Lower lobe of right lung (tissue), 2 donors: ENCODE measurements at places on chromosomes 3 and 15. TPM values are rescaled to one million over a fixed set of nuclear protein-coding genes. Genes with fewer than 3 reads are reported as not detected.

DNA sequence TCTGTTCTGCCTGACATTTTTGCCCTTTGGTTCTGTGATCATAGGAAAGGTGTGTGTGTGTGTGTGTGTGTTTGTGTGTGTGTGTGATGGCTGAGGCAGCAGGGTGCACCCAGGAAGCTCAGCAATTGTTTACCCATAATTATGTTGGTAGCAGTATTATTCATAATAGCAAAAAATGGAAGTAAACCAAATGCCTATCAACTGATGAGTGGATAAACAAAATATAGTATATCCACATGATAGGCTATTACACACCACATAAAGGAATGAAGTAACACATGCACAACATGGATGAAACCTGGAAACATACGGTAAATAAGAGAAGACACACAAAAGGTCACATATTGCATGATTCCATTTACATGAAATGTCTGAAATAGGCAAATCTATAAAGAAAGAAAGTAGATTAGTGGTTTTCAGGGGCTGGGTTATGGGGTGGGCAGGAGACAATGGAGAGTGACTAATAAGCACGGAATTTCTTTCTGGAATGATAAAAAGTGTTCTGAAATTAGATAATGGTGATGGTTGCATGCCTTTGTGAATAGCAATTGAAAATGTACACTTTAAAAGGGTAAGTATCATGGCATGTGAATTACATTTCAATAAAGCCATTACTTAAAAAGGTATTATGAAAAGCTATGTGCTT lies 167.2 kb downstream of the POLR2M start:
- no peak for DNase-seq

DNA sequence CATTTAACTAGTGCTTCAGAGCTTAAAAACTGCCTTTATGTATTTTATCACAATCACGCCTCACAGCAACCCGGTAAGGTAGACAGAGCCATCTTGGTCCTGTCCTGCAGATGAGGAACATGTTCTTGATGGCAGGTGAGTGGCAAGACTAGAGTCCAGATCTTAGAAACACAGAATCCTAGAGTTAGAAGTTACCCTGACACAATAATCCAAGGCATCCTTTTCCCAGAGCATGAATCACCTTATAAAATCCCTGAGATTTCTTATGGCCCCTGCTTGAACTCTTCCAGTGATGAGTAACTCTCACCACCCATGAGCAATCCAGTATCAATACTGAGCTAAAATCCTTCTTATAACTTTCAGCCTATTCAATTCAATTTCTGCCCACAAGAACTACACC lies 16.9 kb downstream of the POPDC2 start:
- no peak for DNase-seq

DNA sequence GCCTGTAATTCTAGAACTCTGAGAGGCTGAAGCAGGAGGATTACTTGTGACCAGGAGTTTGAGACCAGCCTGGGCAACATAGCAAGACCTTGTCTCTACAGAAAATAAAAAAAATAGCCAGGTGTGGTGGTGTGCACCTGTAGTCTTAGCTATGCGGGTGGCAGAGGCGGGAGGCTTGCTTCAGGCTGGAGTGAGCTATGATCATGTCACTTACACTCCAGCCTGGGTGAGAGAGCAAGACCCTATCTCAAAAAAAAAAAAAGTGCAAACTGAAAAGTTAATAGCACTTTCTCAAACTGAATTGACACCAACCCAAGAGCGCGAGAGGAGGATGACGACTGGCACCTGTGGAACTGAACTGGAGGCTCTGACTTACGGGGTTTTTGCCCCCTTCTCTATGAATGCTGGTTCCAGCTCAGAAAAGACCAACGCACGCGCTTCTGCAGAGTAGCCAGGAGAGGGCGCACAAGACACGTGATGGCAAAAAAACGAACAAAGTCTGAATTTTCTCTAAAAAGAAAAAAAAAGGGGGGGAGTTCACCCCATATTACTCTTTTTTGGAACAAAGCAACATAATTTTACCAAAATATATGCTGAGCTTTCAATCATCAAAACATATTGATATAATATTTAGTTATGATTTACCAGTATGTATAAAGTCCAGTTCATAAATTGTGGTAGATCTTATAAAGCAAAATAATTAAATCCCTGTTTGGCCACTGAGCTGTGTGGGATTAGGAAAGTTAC lies 23.7 kb downstream of the CFAP92 start:
- peak; percentile 55 for DNase-seq

GRCh38 chr15:63288342-63288741 lies 10.9 kb downstream of the APH1B start:
- no peak for DNase-seq

GRCh38 chr15:49495993-49496753 lies 73.1 kb downstream of the FGF7 start:
- no peak for DNase-seq

GRCh38 chr15:99122831-99123712 lies 18.2 kb downstream of the SYNM start:
- no peak for DNase-seq

DNA sequence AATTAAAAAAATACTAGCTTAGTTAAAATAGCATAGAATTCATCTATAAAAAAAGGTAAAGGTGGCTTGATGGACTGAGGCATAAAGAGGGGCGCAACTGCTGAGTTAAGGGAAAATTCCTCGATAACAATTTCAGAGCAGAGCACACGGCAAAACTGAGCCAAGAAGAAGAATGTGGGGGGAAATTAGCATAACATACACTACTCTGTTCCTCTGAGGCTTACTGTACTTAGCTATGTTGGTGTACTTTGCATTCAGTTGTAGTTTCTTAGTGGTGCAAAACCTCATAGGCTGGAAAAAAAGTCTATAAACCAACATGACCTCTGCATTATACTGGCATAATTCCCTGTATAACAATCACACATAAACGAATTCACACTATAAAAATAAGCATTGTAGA lies 357.9 kb upstream of the LRRC3B start:
- DNase-seq = no peak

- DNase-seq = no peak
Observed at GRCh38 chr3:156548041-156548687, 6.8 kb downstream of the SSR3 start.

- no peak for DNase-seq
Observed at GRCh38 chr3:42421818-42422796, 11.7 kb upstream of the LYZL4 start.

GRCh38 chr3:135896613-135897012 lies 68.9 kb upstream of the PPP2R3A start:
- DNase-seq = no peak

- DNase-seq = no peak
Observed at GRCh38 chr3:130316169-130316568, 29.3 kb upstream of the COL6A5 start.

GRCh38 chr15:36590838-36591237 lies 11.4 kb downstream of the CDIN1 start:
- no peak for DNase-seq

- no peak for DNase-seq
Observed at GRCh38 chr15:69990566-69991421, 106.9 kb downstream of the TLE3 start.

GRCh38 chr3:41265011-41265545 lies 65.8 kb downstream of the CTNNB1 start:
- DNase-seq = no peak

GRCh38 chr3:127073941-127074820 lies 91.3 kb downstream of the PLXNA1 start:
- peak; percentile 26 for DNase-seq

- peak; percentile 46 for DNase-seq
Observed at GRCh38 chr3:46908294-46908985, 30.9 kb downstream of the PTH1R start.

DNA sequence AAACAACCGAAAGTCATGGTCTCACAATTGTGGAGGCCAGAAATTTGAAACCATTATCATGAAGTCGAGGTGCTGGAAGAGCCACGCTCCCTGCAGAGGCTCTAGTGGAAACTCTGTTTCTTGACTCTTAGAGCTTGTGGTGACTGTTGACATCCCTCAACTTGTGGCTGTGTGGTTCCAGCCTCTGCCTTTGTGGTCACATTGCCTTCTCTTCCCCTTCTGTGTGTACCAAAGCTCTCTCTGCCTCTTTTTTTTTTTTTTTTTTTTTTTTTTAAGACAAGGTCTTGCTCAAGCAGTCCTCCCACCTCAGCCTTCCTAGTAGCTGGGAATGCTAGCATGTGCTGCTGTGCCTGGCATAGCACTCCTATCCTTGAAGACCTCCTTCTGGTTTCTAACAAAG lies 48.7 kb upstream of the CRTC3 start:
- DNase-seq = no peak

GRCh38 chr3:164620423-164620822 lies 457.9 kb downstream of the SI start:
- DNase-seq = no peak

GRCh38 chr15:32685576-32685975 lies 32.2 kb upstream of the GREM1 start:
- no peak for DNase-seq

DNA sequence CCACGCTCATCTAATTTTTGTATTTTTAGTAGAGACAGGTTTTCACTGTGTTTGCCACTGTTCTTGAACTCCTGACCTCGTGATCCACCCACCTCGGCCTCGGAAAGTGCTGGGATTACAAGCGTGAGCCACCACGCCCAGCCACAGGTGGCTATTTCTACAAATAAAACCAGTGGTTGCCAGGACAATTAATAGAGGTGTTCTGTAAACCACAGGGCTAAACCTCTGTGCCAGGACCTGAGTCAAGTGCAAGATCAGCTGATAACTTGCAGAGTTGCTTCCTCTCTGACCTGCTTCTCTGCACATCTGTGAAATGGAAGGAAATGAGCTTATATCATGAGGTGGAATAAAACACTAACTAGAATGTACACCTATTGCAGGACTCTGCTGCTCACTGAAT lies 72.8 kb downstream of the CD200R1L start:
- peak; percentile 51 for DNase-seq

GRCh38 chr3:49593041-49593440 lies 38.8 kb downstream of the BSN start:
- DNase-seq = no peak

DNA sequence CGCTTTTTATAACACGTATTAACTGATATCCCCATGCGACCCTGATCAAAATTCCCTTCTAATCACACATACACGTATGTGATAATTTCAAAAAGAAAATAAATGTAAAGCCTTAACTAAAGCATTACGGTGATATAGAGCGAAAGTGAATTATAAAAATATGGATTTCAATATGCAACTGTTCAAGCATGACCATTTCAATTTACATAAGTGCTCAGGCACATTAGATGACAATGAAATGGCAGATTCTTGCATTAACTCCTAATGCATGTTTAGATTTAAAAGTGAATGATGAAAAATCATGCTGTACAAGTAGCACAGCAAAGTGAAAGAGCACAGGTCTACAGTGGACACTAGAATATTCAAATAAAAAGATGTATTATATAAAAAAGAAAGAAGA lies 140.1 kb downstream of the MYLK start:
- no peak for DNase-seq

GRCh38 chr3:172581757-172582166 lies 58.5 kb upstream of the TNFSF10 start:
- DNase-seq = no peak

- DNase-seq = no peak
Observed at GRCh38 chr3:10383850-10384248, 62.9 kb upstream of the SEC13 start.

GRCh38 chr3:126267169-126267975 lies 87.0 kb upstream of the ALDH1L1 start:
- DNase-seq = peak; percentile 88

GRCh38 chr3:144760831-144761230 lies 789.2 kb downstream of the DIPK2A start:
- no peak for DNase-seq

- peak; percentile 70 for DNase-seq
Observed at GRCh38 chr15:90063770-90064247, 38.5 kb downstream of the IDH2 start.

GRCh38 chr3:174229916-174230315 lies 629.2 kb upstream of the NAALADL2 start:
- DNase-seq = no peak

DNA sequence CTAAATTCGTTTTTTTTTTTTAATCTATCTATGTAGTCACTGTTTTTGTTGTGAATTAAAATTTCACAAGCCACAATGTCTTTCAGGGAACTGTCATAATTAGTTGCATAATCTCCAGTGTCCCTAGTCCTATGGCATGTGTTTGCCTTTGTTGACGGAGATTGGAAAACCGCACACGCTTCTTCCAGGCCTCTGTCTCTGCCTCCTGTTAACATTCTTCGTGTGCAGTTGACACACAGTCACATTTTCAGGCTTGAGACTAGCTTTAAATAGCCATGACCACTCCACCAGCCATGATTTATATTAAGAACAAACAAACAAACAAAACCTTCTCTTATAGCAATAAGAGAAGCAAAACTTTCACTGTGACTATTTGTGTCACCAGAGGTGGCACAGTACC lies 139.8 kb downstream of the DUT start:
- DNase-seq = no peak

DNA sequence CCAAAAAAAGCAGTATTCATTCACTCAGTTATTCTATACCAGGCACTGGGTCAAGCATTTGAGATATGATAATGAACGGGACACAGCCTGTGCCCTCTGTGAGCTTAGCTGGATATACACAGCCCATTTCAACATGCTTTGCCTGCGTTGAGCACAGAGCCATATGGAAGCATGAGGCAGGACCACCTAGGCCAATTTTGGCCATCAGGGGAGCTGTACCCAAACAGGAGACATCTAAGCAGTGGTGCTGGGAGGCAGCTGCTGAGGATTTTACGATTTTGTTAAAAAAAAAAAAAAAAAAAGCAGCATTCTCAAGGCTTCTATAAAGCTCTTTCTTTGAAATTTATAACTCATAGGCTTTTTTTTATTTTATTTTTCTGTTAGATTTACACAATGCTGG lies 87.2 kb upstream of the SLC2A2 start:
- DNase-seq = no peak

GRCh38 chr3:123723522-123724168 lies 138.8 kb upstream of the HACD2 start:
- no peak for DNase-seq

DNA sequence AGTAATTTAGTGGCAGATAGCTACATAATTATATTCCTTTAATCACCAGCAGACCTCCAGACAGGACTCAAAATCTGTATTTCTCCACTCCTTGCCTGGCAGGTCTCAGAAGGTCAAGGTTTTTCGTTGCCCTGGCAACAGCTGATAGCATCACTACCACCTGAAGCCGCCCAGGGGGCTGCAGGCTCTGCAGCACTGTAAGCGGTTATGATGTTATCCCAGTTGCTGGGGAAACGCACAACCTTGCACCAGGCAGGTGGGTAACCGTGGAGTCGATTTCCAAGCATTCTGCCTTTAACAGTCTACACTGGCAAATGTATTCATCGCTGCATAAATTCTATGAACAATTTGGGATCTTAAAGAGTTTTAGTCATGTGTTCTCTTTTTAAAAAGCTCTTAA lies 756.3 kb downstream of the NTRK3 start:
- DNase-seq = no peak

Gene GABRR3
- not detected for total RNA-seq

Gene ATOSA
- total RNA-seq = 46.7 TPM

Gene MAN2C1
- total RNA-seq = 208 TPM

Gene ASB7
- total RNA-seq = 14.3 TPM

Gene NMNAT3
- 5.8 TPM for total RNA-seq

Gene ATP13A5
- total RNA-seq = 2.0 TPM

Gene NR2E3
- not detected for total RNA-seq

Gene AMIGO3
- total RNA-seq = not detected

Gene UBA3
- total RNA-seq = 48.3 TPM

Gene IL17RB
- 18.4 TPM for total RNA-seq
